ENCODE measurements at places on chromosomes 13 and 19.

DNA sequence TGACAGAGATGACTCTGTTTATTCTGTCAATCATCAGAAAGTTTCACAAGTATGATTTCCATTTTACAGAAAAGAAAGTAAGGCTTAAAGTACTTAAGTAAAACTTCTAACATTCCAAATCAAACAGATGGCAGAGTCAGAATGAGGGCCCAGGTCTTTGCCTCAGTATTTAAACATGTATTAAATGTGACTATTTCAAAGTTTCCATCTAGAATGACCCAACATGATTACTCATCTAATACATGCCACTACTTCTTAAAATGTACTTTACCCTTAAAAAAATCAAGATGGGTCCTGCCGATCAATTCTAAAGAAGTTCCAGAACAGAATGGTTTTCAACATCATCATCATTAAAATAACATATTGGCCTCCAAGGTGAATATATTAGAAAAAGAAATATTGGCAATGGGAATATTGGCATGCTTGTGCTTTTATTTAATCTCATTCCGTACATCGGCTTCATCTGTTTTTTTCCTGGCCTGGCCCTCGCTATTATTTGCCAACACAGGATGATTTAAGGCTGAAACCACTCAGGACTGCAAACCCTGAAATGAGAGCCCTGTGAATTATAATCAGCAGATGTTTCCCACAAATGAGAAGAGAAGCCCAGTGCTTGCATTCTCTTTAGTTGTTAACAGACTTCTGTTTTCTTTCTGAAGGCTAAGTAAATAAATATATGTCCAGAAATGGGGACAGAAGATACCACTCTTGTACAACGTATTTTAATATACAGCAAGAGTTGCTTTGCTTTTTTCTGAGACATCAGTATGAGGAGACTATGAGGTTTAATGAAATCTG lies 340.0 kb downstream of the DNAJC15 start:
- DNase-seq = no peak

GRCh38 chr19:14650161-14650560 lies 24.5 kb downstream of the ADGRE3 start:
- no peak for DNase-seq

GRCh38 chr19:13758795-13759194 lies 5.5 kb upstream of the MRI1 start:
- DNase-seq = no peak

GRCh38 chr19:39918183-39918651 lies 16.2 kb downstream of the FCGBP start:
- DNase-seq = no peak

GRCh38 chr19:13951799-13952153 lies 533 bp upstream of the DCAF15 start:
- no peak for DNase-seq

Measured in cortex of kidney (tissue), 1 donor.